Bone marrow (tissue), 2 donors: ENCODE measurements at places on chromosomes 3 and 15.

GRCh38 chr3:155194973-155195957, 98.2 kb downstream of the STRIT1 start:
- no peak for DNase-seq

GRCh38 chr15:36407647-36408046, 171.8 kb upstream of the CDIN1 start:
- DNase-seq = no peak

GRCh38 chr15:55989383-55989782, 4.0 kb downstream of the NEDD4 start:
- DNase-seq = no peak

- DNase-seq = no peak
Observed at GRCh38 chr3:186775999-186776398, 7.4 kb upstream of the EIF4A2 start.

DNA sequence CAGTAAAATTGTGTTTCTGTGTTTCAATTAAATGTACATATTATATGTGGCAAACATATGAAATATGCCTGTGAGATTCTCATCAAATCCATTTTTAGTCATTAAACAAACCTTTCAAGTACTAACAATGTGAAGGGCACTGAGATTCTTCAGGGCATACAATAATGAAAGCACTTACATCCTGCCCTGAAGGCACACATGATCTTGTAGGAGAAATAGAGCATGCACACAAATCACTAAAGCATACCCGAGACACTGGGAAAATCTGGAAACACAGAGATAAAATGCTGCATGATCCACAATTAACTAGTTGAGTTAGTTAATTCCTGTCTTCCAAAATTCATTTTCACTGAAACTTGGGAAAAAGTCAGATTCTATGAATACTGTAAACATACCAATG, 810.5 kb upstream of the NECTIN3 start:
- DNase-seq = no peak

DNA sequence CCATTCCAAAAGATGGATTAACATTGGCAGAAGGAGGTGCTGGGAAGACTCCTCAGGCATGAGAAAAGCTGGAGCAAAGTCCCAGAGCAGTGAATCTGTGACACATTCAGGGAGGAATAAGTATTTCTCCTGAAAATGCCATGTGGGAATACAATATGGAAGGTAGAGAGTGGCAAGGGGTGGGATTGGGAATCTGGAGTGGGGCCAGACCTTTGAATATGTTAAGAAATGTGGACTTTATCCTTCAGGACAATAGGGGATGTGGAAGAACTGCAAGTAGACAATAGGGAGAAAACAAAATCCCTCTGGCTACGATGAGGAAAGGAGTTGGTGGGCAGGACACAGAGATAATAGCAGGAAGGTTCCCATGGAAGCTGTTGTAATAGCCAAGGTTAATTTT, 305.6 kb upstream of the TGFBR2 start:
- DNase-seq = no peak

DNA sequence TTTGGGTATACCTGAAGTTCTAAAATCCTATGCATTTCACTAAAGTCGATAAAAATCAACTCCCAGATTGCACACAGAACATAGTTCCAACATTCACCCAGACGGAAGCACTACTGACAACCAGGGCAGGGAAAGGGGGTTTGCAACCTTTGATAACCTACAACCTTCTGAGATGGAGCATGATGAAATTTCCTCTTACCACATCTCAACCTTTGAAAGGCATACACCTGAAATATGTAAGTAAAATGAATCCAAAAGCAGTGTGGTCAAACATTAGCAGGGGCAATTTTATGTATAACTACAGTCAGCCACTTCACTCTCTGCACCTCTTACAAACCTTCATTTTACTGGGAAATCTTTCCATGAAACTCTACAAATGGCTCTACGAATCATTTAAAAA, 184.1 kb downstream of the FOXP1 start:
- no peak for DNase-seq

DNA sequence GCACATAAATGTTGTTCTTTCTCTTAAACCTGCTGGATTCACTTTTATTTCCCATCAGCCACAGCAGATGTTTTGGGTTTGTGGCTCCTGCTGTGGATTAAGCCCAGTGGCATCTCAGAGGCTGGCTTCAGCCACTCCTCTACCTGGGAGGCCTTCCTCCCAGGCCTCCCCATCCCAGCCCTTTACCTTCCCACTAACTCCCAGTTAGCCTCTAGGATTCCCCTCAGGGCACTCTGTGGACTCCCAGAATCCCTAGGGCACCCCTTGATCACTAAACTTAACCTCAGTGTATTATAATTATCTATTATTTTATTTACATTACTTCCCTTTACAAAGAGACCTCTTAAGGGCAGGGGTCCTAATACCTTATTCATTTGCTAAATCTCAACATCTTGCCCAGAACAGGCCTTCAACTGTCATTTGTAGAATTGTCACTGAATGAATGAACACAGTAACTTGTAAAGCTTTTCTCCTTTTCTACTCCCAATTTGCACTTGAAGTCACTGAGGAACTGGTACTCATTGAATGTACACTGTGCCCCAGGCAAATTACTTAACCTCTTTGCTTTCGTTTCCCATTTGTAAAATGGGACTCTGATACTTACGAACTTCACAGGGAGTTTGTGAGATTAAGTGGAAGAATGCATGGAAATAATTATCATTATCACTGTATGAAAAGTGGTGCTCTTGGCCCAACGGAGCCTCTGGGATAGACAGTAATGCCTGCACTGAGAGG, 8.3 kb downstream of the CCDC13 start:
- no peak for DNase-seq

GRCh38 chr15:96428742-96429141, 98.2 kb downstream of the NR2F2 start:
- no peak for DNase-seq

- DNase-seq = no peak
Observed at GRCh38 chr15:45690581-45691260, 55.9 kb downstream of the SQOR start.

GRCh38 chr3:171282041-171282440, 178.2 kb downstream of the TNIK start:
- no peak for DNase-seq

GRCh38 chr15:83813682-83814081, 159.8 kb downstream of the ADAMTSL3 start:
- no peak for DNase-seq

- no peak for DNase-seq
Observed at GRCh38 chr15:69070396-69070795, 55.9 kb downstream of the NOX5 start.

DNA sequence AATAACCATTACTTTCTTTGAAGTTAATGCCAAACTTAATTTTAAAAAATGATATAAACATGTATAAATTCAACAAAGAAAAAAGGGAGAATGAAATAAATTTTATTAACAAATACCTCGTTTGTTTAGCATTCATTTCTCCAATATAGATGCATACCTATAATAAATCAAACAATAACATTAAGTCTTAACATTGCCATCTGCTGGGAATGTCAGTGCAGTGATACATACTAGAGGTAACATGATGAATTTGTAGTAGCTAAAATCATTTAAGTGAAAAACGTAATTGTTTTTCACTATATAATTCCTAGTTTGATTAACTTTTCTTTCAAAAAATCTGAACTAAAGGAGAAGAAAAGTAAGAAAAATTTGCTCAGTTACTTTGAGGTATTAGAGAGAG, 340.2 kb upstream of the CBLB start:
- no peak for DNase-seq

DNA sequence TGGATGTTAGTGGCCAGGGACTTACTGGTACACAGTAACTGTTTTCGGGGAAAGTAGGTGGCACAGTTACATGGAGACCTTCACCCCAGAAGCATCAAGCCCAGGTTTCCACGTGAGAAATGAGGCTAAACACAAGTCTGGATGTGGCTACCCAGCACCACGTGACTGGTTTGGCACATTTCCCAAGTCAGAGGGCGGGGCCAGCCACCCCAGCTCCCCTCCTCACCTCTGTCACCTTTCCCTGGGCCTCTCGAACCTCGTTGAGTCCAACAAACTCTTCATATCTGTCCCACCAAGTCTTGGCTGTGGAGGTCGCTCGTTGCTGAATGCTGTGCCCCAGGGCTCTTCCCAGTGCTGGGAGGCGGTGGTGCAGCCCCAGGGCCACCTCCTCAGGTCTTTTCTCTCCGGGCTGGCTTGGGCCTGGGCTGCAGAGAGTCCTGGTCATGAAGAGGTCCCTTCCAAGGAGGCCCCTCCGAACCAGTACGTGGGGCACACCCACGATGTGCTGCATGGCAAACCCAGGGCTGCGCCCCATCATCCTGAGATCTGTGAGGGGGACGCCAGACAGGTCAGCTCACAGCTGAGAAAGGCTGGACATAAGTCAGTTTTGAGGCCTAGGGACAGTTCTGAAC, 4.8 kb upstream of the PLXNB1 start:
- DNase-seq = no peak
